Testis (tissue), 5 donors: ENCODE measurements at places on chromosomes 16 and 17.

GRCh38 chr16:11833951-11834695 is 17.2 kb downstream of the RSL1D1 start:
- no peak for DNase-seq

GRCh38 chr16:85253084-85253941 is 141.0 kb upstream of the CIBAR2 start:
- peak; percentile 62 for DNase-seq

DNA sequence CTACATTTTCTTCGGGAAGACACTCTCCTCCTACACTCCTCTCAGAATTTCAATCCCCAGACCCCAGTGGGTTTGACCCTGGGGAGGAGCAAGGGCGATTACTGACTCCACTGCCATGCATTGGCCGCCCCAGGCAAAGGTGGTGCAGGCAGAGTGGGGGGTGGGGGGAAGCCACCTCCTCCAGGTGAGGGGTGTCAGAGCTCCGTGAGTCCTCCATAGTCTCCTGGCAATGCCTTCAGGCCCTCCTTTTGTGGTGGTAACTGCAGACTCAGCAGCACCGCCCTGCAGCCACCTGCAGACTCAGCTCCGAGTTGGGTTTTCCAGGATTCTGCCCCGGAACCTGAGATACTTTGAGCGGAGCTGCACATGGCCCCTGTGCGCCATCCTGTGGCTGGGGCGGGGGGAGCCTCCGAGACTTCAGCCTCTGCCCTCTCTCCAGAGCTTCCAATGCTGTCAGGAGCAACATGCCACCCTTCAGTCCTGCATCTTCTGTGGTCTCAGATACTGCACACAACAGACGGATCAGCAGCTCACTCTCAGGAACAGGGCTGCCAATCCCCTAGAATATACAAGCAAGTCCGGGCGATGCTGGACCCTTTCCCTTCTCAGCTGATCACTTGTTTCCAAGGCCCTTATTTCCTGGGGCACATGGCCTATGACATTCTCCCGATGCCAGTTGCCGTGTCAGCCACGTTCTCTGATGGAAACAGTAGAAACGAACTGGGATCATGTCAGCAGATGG is 2.4 kb upstream of the SLC47A2 start:
- DNase-seq = no peak

DNA sequence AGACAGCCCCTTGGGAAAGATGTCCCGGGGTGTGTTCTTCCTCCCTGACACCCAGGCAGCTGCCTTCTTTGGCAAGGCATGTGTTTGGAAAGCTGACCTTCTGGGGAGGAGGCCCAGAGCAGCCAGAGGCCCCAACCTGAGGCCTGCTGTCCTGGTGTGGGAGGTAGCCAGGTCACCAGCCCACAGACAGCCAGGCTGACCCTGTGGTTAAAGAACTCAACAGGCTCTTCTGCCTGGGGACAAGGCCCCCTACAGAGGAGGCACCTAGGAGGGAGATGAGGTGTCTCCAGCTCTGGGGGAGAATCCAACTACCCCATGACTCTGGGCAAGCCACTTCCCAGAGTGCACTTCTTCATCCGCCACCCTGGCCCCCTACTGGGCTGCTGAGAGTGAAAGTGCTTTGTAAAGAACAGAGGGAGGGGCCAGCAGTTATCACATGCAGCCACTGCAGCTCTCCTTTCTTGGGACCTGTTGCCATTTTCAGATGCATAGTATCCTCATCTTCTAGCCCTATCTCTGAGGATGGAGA is 13.1 kb upstream of the SREBF1 start:
- DNase-seq = peak; percentile 82

GRCh38 chr17:5788266-5788900 is 204.1 kb upstream of the NLRP1 start:
- DNase-seq = no peak

DNA sequence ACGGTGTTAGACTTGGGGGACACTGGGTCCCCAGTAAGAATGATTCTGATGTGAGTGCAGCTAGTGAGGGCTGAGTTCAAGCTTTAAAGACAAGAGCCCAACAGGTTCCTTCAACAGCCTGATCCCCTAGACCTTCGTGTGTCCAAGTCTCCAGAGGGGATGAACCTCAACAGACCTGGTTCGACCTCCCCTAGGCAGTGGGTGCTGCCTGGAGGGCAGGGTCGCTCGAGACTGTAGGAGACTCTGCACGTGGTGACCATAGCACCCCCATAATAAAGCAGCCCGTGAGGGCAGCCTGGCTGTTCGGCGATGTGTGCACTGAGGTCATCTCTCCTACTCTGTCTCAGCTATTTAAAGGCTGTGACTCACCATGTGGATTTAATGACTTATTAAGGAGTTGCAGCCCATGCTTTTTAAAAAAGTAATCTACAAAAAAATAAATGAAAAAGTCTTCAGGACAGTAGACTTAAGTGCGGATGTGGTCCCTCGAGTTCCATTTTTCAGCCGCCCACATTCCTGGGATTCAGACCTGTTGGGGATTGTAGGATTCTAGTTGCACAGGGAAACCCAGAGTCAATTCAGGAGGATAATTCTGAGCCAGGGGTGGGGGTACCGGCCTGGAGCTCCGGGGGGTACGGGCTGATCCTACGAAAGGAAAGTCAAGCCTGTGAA is 23.4 kb upstream of the METRNL start:
- DNase-seq = no peak

GRCh38 chr16:78297066-78297666 is 197.7 kb downstream of the WWOX start:
- no peak for DNase-seq

DNA sequence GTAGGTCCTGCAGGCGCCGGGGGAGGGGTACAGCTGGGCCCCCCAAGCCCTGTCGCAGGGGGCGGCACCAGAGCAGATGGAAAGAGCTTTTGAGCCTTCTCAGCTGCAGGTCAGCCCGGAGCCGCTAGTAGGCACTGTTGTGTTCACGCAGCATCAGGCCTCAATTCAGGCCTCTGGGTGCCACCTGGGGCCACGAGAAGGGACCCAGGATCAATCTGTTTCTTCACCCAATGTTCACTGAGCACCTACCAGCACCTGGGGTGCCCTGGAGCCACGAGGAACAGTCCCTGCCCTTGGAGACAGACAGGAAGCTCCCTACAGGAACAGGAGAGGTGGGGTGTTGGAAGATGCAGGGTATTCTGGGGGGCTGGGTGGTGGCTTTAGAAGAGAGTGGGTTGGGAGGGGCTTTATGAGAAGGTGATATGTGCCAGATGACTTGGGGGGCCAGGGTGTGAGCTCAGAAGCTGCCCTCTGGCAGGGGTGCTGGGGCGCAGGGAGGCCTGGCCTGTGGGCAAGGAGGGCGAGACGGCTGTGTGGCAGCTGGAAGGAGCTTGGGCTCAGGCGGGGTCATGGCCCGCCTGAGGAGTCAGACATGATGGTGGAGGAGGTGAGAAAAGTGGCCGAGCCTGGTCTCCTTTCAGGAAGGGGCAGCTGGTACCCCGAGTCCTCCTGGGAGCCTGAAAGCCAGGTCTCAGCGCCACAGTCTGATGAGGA is 121.9 kb upstream of the GSE1 start:
- peak; percentile 48 for DNase-seq

DNA sequence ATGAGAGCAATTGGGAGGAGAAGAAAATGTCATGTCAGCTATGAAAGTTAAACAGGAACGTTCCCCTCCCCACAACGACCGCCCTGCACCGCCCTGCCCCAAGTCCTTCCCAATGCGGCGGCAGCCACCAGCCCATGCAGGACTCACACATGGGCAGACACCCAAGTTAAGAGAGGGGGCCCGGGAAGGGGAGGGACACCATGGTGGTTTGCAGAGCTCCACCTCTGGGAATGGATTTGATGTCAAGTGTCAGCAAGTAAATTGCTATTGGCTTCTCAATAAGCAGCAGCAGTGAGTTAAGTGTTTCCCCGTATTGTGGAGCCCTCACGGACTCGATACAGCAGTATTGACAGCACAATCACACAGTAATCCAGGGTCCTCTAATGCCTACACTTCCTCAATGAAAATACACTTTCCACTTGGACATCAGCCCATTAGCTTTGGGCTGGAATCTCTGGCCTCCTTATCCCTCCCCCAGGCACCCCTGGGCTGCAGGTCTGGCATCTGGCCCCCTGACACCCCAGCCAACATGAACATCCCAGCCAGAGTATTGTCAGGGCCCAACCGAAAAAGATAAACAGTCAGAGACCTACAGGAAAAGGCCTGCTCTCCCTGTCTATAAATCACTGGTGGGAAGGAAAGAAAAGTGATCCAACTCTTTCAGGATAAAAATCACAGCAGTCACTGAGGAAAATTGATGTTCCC is 22.6 kb downstream of the ZFHX3 start:
- DNase-seq = no peak

DNA sequence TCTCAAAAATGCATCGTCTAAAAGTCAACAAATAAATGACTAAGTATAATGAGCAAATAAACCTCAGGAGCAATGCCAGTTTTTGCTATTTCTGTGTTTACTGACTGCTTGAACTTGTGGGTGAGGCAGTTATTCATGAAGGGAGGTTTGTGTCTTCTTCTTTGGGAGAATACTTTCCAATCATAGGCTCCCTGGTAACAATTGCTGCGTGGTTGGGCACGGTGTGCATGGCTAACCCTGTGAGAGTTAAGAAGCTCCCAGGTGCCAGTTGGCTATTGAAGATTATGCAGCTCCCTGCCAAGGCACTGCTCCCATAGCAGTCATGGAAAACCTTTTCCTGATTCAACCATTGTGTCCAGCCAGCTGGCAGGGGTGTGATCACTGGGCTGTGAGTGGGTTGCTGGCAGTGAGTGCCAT is 775.9 kb upstream of the GOT2 start:
- no peak for DNase-seq
